ENCODE measurements at places on chromosomes 4 and X. TPM values are rescaled to one million over a fixed set of nuclear protein-coding genes. Genes with fewer than 3 reads are reported as not detected.
A peak's percentile ranks its signal among the peaks of the same experiment; 100 is the strongest.

DNA sequence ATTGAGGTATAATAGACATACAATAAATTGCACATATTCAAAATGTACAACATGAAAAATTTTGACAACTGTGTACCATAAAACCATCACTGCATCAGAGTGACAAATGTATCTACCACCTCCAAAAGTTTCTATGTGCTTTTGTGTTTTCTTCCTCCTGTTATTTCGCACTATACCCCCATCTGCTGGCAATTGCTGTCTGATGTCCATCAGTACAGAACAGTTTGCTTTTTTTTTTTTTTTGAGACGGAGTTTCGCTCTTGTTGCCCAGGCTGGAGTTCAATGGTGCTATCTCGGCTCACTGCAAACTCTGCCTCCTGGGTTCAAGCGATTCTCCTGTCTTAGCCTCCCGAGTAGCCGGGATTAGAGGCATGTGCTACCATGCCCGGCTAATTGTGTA lies 154.3 kb upstream of the GIMD1 start:
- no peak overlapping the region for H3K27ac ChIP-seq
- no peaks in the 10 kb centered on the region for H3K36me3 ChIP-seq
- H3K27me3 ChIP-seq, result no peaks in the 10 kb centered on the region
- no peak for DNase-seq
- no peak overlapping the region for H3K4me3 ChIP-seq

GRCh38 chr4:73599182-73599581 lies 21.1 kb downstream of the RASSF6 start:
- no peak overlapping the region for H3K27ac ChIP-seq
- no peak overlapping the region for H3K4me3 ChIP-seq
- H3K36me3 ChIP-seq, result no peaks in the 10 kb centered on the region

DNA sequence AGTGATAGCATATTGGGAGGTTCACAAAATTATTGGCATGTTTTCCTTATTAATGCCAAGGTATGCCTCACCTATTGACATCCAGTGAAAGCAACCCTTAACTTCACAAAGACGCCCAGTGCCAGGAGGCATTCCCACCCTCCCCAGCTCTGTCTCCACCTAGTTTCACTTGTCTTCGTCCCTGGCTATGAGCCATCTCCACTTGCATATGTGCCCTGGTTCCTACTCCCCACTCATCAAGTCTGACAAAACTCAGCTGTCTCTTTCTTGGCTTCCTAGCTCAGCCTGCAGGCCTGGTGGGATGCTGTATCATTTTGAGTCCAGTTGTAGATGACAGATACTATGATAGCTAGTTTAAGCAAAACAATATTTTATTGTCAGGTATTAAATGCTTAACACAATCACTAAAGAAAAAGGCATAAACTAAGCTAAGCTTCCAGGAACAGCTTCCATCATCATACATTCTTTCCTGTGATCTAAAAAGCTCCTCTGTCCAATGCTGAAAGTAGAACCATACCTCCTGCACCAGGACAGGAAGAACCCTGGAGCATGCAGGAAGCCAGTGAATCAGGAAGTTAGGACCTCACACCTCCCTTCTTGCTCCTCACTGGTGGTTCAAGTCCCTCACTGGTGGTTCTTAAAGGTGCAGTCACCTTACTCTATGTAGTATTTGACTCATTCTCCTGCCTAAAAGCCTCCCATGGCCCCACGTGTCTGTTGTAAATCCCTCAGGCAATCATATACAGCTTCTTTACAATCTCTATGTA lies 410.3 kb upstream of the RASGEF1B start:
- H3K36me3 ChIP-seq, result no peaks in the 10 kb centered on the region
- H3K4me3 ChIP-seq, result no peak overlapping the region
- no peak for DNase-seq
- no peak overlapping the region for H3K27ac ChIP-seq
- H3K4me1 ChIP-seq, result no peaks in the 10 kb centered on the region

- H3K4me1 ChIP-seq, result peaks cover 28% of the 10 kb centered on the region
- H3K4me3 ChIP-seq, result no peak overlapping the region
- peak; percentile 8 for DNase-seq
- H3K27me3 ChIP-seq, result no peaks in the 10 kb centered on the region
- no peak overlapping the region for H3K27ac ChIP-seq
These were observed 61.0 kb downstream of the ANXA3 start for GRCh38 chr4:78612398-78613178.

SMPX gene
- total RNA-seq, result not detected

DNA sequence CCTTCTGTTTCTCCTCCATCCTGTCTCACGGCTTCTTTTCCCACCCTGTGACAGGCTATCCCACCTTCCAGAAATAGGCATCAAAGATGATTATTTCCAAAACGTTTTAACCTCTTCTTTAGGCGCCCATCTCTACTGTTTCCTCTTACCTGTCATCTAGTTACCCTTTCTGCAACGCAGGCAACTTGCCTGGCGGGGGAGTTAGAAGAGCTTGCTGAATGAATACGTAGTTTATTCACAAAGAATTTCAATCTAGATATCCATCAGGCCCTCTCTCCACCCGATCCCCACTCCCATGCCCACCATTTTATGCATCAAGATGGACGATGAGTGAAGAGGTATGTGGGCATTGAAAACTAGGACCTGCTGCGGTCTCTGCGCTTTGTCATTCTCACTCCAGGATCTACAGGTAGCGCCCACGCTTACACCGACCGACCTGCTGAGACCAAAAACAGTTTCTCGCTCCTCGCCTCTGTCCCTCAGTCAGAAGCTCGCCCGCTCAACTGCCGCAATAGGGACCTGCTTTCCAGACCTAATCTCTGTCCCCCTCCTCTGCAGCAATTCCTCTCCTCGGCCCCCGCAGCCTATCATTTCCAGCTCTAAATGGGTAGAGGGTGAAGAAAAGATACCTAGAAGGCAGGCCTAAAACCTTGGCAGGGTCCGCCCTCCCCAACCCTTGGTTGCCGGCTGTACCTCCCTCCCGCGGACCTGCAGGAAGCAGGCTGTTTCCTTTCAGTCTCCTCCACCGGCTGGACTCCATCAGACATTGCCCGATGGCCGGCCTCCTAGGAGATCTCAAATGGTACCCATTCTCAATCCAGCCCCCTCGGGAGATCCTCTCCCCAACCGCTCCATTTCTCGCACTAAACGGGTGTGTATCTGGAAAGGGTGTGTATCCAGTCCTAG lies 624 bp downstream of the BEX5 start:
- H3K27ac ChIP-seq, result peak overlapping the region; percentile 77
- DNase-seq, result peak; percentile 40
- H3K36me3 ChIP-seq, result no peaks in the 10 kb centered on the region
- H3K4me1 ChIP-seq, result peaks cover 8% of the 10 kb centered on the region

ZFP92 gene
- 0.44 TPM for total RNA-seq

DNA sequence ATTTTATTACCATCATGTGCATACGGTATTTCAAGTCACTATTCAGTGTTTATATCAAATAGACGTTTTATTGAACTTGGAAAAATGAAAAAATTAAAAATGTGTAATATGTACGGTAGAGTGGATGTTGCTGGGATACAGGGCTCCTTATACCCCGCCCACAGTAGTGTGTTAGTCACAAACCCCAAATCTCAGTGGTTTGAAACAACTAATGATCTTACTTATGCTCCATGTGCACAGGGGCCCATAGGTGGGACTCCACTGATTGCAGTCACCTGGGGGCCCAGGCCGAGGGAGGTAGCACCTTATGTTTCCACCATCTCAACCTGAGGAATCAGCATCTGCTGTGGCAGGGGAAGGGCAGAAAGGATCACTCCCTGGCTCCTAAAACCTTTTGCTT lies 18.1 kb downstream of the LSM6 start:
- H3K36me3 ChIP-seq, result peaks cover 15% of the 10 kb centered on the region
- DNase-seq, result no peak
- no peaks in the 10 kb centered on the region for H3K4me1 ChIP-seq
- no peaks in the 10 kb centered on the region for H3K27me3 ChIP-seq
- no peak overlapping the region for H3K27ac ChIP-seq
- H3K4me3 ChIP-seq, result no peak overlapping the region

Data from CD4-positive, alpha-beta memory T cell (primary cell).